ENCODE measurements at places on chromosomes 3 and 15.

GRCh38 chr3:53675942-53676341 lies 170.3 kb downstream of the CHDH start:
- DNase-seq, result no peak

GRCh38 chr15:64851503-64851840 lies 9.8 kb downstream of the PLEKHO2 start:
- no peak for DNase-seq

- DNase-seq, result no peak
Observed at GRCh38 chr3:160106905-160107861, 118.0 kb upstream of the C3orf80 start.

DNA sequence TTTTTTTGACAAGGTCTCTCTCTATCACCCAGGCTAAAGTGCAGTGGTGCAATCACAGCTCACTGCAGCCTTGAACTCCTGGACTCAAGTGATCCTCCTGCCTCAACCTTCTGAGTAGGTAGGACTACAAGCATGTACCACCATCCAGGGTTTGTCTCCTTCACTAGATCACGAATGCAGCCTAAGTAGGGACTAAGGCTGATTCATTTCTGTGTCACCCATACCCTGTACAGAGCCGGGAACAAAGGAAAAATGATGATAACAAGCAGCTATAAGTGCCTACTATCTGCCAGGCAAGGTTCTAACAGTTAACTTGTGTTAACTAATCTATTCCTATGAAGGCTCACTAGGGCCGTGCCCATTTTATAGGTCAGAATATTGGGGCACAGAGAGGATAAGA lies 7.0 kb downstream of the TMEM40 start:
- DNase-seq, result no peak

DNA sequence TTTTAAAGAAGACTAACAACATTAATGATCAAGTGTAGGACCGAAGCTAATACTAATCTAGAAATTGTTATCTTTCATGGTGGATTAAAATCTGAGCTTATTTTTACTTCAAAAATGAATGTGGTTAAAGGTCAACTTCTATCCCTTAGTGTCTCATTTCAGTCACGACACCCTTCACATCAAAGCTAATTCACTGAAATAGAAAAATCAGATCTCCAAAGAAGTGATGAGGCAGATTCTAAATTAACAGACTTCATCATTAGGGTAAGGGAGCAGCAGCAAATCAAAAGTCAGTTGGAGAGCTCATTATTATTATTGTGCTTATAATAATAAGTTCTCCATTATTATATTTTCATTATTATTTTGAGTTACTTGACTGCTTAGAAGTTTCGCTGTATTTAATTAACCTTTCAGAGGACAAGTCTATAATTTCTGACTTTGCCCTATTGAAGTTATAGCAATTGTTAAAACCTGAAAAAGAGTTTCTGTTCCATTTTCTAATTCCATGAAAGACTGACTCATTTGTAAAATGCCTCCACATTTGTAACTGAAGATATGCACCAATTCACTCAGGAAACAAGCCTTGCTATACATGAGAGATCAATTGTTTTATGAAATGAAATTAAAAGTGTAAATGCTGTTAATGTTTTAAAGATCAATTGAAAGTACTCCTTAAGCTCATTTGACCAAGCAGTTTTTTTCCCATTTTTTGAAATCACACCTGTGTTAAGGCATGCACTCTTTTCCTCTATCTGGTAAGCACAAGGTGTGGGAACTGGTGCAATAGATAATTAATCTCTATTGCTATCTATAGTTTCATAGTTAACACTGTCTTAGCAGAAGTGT lies 23.1 kb upstream of the CMC1 start:
- no peak for DNase-seq

GRCh38 chr3:147377412-147378367 lies 28.7 kb downstream of the ZIC4 start:
- DNase-seq, result no peak

DNA sequence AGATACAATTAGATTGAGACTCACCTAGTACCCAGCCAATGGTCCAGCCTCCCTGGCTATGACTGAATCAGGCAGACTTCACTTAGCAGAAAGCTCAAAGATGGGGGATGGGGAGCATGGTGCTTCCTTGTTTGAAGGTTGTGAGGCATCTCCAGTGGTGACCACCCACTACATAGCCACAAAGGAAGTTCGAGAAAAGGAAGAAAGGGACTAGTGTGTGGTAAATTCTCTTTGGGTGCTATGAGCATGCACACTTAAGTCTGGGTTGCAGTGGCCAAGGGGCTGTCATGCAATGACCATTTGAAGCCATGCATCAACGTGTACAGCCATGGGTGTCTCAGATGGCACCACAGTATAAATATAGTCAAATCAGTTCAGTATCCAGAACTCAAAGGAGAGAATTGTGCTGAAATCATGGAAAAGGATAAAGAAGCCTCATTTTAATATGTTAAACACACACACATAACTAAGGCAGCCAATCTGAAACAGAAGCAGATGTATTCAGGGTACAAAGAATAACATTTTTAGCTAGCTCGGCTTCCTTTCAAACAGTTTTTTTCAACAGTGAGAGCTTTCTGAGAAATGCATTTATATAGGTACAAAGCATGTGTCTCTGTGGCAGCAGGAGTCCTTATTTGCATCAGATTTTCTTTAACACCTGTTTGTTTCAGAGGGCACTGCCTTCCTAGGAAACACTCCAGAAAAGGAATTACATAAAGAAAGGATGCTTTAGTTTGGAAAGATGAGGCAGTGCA lies 275.5 kb downstream of the GAP43 start:
- DNase-seq, result no peak

GRCh38 chr15:50872832-50873426 lies 35.6 kb upstream of the AP4E1 start:
- no peak for DNase-seq

DNA sequence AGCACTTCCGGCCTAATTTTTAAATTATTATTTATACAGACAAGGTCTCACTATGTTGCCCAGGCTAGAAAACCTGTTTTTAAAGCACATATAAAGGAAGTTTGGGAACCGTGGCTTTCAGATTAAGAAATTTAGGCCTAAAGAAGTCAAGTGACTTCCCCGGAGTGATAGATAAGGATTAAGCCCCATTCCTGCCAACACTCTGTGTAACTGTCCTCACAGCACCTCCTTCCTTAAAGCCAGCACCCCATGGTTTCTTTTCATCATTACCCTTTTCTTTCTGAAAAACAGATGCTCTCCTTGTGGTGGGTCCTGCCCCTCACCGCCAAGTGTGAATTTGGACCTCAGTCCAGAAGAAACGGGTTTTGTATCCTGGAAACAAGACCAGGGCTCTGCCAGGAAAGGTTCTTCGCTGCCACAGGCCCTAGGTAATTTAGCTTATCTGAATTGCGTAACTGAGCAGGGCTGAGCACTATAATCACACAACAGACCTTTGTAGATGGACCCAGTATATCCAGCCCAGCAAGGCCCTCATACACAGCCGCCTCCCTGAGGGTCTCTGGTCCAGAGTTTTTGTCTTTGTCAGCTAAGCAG lies 231.3 kb downstream of the PLCL2 start:
- no peak for DNase-seq

DNA sequence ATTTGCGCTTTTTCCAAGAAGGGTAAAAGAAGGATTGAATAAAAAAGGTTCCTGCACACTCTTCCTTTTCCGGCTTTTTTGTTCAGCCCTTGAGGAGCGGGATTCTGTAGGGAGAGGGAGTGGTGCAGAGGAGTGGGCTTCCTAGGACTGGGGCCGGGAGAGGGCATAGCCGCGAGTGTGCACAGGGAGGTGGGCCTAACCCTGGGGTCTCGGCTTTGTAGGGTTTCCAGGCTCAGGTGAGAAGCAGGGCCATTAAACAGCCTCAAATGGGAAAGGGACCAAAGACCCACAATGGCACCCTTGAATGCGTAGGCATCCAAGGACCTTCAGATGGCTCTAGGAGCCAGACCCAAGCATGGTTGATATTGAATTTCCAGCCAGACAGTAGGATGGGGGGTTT lies 35.4 kb upstream of the RAB6B start:
- DNase-seq, result no peak

- DNase-seq, result no peak
Observed at GRCh38 chr3:187361835-187362234, 6.3 kb upstream of the RTP4 start.

GRCh38 chr3:23668430-23668904 lies 137.3 kb upstream of the UBE2E1 start:
- DNase-seq, result no peak

DNA sequence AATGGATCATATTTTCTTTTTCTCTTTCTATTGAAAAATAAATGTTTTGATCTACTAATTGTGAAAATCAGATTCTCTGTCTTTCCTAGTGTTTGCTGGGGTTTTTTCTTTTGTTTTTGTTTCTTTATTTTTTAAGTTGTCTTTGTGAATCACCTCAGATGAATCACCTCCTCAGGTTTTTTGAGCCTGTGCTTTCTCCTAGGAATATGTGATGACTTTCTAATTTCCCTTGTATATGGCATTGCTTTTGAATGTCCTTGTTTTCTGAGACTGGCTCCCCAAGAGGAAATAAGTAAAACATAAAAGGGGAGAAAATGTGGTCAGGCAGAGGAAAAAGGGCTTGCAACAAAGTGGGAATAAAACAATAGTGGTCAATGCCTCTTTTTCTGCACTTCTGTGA lies 750.0 kb downstream of the ZPLD1 start:
- no peak for DNase-seq

- DNase-seq, result no peak
Observed at GRCh38 chr15:48913141-48913540, 35.2 kb downstream of the EID1 start.

- no peak for DNase-seq
Observed at GRCh38 chr3:126463521-126463920, 12.2 kb downstream of the ZXDC start.
